ENCODE measurements at places on chromosomes 1 and 21.

GRCh38 chr1:225847610-225848009, 34.6 kb downstream of the TMEM63A start:
- DNase-seq: no peak

- DNase-seq: no peak
Observed at GRCh38 chr1:206451134-206451686, 19.1 kb upstream of the IKBKE start.

DNA sequence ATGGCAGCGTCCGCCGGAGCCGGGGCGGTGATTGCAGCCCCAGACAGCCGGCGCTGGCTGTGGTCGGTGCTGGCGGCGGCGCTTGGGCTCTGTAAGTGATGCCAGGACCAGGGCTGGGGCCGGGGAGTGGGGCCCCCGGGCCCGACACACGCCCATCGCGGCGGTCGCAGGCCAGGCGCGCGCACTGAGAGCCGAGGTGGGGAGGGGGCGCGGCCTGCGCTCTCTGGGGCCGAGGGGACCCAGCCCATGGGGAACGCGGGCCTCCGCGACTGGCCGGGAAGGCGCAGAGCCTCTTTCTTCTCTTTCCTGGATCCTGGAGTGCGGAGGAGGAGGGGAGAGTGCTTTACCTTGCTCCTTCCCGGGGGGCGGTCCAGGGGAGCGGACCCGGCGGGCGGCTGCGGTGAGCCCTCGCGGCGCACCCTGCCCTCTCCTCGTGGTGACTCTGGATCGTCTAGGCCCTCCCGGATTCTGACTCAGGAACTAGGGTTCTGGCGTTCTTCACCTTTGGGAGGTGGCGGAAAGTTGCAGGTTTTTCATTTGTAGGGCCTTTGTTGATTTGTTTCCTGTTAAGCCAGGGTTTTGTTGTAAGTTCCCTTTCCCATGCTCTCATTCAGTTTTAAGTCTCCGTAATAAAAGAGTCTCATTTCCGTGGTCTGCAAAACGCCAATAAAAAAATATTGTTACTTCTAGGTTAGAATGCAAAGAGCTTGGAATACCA, 529 bp downstream of the MPZL1 start:
- no peak for DNase-seq

- DNase-seq: no peak
Observed at GRCh38 chr1:150969626-150970025, 5.0 kb downstream of the CERS2 start.

DNA sequence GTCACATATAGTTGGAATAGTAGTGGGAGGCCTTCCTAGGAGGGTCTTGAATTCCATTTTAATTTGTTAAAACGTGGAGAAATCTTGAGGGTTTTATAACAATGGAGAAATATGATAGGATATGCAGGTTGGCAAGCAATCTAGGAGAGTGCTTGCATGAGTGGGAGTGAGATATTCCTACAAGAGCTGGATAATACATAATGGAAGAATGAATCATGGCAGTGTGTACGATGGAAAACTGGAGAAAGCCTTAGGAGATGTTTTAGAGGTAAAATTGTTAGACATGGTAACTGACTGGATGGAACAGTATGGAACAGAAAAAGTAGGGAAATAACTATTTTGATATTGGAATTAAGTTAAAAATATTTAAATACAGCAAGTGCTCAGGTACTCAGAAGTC, 352.4 kb downstream of the PTBP2 start:
- DNase-seq: no peak

GRCh38 chr1:229027622-229028182, 243.2 kb upstream of the RAB4A start:
- peak; percentile 90 for DNase-seq

DNA sequence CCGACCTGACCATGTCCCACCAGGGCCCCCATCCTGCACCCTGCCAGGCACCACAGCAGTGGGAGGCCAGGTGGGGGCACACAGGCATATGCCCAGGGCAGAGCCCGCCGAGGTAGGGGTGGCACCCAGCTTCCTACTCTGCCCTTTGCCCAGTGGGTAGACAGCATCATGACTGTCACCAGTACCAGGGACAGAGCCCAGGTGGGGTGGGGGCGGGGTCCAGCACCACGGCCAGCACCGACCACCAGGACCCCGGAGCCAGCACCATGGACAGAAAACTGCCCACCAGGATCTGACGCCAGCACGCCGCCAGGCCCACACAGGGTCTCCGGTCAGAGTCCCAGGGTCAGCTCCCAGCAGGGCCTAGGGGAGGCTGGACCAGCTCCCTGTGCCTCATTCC, 3.8 kb downstream of the TAS1R3 start:
- no peak for DNase-seq

- DNase-seq: no peak
Observed at GRCh38 chr1:32759997-32760623, 57.0 kb downstream of the YARS1 start.

GRCh38 chr1:94697839-94698238, 122.3 kb upstream of the SLC44A3 start:
- DNase-seq: no peak

DNA sequence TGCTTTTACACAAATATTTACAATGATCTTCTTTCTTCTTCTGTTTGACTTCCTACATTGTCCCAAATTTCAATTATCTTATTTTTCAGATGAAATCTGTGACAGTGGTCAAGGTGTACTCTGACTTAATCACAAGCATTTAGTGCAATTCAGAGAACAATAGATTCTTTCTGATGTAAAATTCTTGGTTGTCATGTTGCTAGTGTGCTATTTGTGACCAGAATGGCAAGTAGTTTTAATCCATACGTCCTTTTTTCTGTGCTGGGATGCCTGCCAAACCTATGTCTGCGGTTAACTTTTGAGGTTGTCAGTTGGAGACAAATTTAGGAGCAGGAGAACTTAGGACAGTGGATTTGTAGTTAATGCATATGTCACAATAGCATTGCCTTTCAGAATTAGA, 31.0 kb downstream of the NCAM2 start:
- DNase-seq: peak; percentile 69

DNA sequence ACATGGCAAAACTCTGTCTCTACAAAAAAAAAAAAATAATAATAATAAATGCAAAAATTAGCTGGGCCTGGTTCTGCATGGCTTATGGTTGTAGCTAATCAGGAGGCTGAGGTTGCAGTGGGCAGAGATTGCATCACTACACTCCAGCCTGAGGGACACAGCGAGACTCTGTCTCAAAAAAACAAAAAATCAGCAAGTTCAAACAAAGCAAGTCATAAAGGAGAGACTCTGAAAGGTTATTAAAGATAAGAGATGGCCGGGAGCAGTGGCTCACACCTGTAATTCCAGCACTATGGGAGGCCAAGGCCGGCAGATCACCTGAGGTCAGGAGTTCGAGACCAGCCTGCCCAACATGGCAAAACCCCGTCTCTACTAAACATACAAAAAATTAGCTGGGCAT, 28.8 kb downstream of the COP1 start:
- DNase-seq: no peak

DNA sequence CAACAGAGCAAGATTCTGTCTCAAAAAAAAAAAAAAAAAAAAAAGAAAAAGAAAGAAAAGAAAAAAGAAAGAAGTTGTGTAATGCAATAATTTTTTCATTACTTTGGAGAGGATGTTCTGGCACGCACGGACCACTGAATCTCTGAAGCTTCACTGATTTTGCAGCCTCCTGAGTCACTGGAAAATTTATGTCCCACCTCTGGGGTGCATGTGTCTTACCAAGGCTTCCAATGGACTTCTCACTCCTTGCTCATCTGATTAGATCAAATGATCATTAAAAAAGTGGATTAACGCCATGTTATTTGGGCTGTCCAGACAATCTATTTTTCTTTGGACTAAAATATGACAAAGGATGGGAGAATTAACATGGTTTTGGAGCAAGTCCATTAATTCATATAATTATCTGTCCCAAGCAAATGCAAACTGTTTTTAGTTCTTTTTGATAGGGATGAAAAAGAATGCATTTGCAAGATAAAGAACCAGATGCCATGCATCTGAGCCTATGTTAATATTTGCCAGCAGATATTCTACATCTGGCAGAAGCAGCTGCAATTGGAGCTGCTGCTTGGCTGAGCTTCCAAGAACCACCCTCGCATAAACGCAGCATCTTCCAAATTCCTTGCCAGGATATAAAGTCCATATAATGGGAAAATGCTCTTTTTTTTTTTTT, 10.1 kb upstream of the MAP1LC3C start:
- DNase-seq: no peak

GRCh38 chr1:92118826-92119225, 38.7 kb downstream of the BTBD8 start:
- no peak for DNase-seq

DNA sequence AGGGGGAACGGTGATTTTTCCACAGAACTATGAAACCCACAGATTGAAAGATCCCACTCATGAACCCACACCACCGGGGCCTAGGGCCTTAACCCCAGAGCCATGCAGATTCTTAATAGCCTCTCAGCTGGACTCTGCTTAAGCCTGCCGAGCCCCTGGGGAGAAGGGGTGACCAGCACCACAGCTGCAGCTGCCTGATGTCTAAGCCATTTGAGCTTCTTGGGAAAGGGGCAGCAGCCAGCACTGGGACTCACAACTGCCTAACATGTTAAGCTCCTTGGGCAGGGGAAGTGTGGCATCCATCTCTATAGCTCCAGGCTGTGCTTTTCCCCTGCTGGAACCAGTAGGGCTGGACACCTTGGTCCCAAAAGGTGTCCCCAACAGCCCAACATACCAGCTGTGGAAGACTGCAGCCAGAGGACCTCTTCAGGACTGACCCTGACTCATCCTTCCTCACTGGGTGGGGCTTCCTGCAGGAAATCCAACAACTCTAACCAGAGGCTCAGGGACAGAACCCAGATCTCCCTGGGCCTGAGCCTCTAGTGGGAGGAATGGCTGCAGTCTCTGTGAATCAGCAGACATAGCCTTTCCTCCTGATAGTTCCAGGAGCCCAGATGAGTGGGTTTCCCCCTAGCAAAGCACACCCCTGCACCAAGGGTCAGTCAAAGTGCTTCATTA, 34.6 kb upstream of the FMO3 start:
- no peak for DNase-seq

DNA sequence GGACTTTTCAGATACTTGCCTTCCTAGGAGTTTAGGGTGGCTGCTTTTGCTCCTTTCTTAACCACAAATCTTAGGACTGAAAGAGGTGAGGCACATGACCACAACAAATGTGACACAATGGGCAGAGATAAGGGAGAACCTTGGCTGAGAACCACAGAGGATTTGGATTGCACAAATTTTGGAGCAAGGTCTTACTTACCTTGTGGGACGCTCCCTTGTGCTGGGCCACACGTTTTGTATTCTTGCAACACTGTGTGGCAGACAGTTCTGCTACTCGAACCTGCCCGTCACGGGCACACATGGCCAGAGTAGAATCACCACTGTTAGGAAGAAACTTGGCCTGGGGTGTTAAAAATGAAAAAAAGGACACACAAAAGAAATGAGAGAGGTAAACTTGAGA, 23.9 kb downstream of the DCAF8 start:
- DNase-seq: no peak

DNA sequence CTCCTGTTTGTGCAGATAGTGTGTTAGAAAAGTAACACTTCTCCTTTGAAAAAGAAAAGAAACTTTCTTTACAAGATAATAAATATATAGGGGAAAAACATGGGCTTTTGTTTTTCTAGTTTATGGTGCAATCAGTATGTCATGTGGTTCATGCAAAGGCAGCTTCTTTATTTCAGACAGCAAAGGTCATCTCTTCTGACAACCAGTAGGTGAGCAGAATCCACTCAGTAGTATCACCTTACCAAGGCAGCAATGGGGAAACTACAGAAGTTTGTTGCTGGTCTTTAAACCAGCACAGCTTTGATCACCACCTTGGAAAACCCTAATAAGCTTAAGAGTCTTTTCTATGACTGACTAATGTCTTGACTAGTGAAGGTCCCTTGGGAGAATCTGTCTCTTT, 13.0 kb upstream of the SAMSN1 start:
- DNase-seq: no peak

DNA sequence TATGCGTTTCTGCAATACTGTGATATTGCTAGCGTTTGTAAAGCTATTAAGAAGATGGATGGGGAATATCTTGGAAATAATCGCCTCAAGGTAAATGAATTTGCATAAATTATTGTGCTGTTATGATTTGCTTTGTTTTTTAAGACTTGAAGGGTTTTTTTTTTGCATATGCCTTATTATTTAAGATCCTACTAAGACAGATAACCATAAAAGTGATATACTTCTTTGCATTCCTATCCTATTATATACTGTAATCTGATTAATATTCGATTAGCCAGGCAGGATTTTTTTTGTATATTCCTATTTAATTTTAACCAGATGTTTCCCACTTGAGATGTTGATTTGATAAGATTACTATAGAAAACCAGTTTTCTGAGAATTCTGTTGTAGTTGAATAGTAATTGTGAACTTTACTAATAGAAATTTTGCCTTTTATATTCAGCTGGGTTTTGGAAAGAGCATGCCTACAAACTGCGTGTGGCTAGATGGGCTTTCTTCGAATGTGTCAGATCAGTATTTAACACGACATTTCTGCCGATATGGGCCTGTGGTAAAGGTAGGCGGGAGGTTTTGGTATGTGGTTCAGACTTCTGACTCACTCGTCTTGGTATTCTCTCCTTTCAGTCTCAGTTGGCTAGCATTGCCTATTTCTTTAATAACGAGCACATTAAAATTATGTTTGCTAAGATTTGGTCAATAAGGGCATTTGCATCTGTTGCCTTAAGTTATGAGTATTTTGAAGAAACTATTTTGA, 56.8 kb downstream of the ZBTB17 start:
- no peak for DNase-seq

DNA sequence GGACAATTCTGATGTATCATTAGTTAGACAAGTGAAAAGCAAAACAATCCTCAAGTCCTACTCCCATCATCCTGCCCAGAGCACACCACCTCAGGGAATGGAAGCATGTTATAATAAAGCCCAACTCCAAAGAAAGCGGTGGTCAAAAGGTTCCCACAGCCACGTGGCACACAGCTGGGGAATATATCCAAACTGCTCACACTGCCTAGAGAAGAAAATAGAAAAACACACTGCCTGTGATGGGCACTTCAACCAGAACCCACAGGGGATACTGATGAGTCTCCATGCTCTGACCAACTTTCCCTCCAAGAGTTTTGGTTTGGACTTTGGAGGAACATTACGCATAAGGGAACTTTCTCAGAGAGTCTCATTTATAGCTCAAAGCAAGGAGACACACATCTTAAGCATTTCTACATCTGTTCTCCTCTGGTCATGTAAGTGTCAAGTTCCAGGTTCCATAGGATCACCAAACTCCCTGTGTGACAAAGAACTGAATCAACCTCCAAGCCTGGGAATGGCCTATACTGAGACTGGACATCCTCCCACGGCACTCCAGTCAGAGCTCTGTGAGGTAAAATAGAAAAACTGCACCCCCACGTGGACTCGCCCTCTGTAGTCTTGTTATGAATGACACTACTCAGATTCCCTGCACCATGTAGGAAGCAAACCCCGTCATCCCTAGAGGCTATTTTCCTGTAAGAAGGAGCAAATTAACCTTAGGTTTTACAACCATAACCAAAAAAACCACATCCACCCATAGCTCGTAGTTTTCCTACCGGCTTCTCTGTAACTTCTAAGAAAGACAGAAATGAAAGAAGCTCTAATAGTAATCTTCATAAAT, 12.2 kb downstream of the DSTYK start:
- no peak for DNase-seq

- no peak for DNase-seq
Observed at GRCh38 chr1:240667351-240667750, 55.4 kb upstream of the GREM2 start.

- DNase-seq: no peak
Observed at GRCh38 chr1:2541619-2542245, 11.7 kb upstream of the HES5 start.

Measured in SIG-M5 (cell line).